ENCODE measurements at places on chromosomes 16 and 17.

GRCh38 chr16:56603589-56603988 lies 4.8 kb upstream of the MT2A start:
- no peak for DNase-seq

DNA sequence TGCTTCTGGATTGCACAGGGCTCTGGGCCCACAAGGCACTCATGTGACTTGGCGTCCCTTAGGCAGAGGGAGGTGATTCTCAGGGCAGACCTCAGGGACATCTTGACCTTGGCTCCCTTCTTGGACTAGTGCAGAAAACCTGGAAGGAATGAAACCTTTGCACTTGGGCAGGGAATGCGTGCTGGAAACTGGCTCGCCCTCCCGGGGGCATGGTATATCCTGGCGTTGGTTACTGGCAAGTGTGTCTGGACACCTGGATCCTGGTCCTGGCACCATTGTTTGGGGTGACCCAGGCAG lies 63.5 kb upstream of the LGALS9 start:
- DNase-seq: no peak

DNA sequence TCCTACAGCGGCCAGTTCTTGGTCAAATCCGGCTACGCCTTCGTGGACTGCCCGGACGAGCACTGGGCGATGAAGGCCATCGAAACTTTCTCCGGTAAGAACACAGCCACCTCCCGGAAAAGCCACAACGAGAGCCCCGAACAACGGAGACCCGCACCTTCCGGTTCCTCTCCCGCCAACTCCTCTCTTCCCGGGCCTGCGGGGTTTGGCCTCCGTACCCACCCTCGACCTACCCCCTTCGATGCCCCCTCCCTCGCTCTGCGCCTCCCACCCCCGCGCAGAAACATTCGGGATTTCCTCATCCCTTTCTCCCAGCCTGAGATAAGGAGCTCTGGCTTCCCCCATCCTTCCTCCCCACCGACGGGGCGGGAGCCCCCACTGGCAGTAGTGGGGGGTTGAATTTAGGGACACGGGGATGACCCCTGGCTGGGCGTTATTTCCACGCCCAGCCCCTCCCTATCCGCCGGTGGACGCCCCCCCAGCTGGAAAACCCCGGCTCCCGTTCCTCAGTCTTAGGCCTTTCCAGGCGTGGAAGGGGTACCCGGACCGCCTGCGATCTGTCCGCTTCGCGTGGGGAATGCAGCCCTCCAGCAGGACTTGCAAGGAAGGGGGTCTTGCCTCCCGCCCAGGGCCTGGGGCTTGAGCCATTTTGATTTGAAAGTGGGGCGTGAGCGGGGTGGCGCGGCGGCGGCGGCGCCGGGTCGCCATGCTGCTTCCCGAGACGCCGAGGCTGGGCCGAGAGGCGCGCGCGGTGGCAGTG lies 822 bp downstream of the IGF2BP1 start:
- DNase-seq: no peak

DNA sequence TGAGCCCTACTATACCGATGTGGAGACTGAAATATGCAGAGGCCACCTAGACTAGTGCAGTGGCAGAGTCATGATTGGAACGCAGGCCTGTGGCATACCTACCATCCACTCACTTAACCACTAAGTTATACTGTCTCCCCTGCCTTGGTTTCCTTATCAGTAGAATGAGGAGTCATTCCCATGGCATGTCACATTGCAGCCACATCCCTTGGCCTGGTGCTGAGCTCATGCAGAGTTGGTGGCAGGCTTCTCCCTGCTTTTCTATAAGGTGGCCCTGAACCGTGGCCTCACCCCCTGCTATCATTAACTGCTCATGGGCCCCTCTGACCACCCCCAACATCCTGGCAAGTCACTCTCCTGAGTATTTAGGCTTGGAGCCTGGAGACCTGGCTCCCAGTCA lies 212.5 kb downstream of the KATNIP start:
- no peak for DNase-seq

- DNase-seq: no peak
Observed at GRCh38 chr17:38341035-38341721, 2.6 kb downstream of the GPR179 start.

DNA sequence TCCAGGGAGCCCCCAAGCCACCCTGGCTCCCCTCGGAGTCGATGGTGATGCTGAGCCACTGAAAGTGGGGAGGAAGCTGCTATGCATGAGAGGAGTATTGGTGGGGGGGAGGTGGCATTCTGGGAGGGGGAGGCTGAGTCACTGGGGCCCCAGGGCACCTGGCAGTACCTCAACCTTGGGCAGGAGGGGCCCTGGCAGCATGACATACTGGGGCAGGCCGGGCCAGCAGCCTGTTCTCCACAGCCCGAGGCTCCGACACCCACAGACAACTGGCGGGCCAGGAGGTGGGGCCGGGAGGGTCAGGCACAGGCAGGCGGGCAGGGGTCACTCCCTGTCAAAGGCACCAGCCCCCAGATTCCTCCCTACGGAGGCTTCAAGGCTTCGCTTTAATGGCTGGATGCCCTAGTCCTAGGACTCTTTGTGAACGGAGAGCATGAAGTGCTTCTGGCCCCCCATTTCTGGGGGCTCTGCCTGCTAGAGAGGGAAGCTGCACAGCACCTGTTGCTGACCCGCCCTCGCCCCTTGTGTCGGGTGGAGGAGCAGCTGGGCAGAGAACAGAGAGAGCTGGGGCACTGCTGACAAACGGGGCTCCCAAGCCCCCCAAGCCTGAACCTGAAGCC lies 928 bp downstream of the CASKIN2 start:
- no peak for DNase-seq

DNA sequence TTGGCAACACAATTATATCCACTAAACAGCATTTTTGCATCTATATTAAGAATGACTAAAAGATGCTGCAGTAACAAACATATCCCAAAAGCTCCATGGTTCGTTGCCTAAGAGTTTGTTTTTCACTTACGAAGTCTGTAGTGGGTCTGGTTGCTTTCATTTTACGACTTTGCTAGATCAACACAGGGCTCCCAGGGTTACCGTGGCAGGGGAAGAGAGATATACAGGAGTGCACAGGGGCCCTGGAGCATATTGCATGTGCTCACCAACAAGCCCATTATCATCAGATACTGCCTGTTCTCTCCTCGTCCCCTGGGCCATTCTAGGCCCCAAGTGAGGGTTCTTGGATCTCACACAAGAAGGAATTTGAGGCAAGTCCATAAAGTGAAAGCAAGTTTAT lies 3.1 kb upstream of the MMP2 start:
- no peak for DNase-seq

GRCh38 chr16:28057949-28058348 lies 5.6 kb downstream of the GSG1L start:
- DNase-seq: no peak

GRCh38 chr17:59121901-59122480 lies 15.3 kb upstream of the TRIM37 start:
- DNase-seq: no peak

DNA sequence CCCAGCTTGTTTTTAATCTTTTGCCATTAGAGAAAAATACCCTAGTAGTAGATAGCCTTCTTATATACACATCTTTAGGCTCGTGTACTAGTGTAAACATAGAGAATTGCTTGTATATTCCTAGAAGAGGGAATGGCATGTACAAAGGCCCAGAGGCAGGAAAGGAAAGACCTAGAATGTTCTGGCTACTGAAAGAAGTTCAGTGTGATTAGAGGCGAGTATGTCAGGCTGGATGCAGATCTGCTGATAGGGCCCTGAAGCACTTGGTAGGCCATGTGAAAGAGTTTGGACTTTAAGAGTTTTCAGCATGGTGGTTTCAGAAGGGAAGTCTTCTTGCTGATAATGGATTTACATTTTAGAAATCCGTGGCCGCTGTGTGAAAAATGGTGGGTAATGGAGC lies 17.4 kb downstream of the CTCF start:
- DNase-seq: no peak

- no peak for DNase-seq
Observed at GRCh38 chr17:60493847-60494321, 32.2 kb downstream of the APPBP2 start.

DNA sequence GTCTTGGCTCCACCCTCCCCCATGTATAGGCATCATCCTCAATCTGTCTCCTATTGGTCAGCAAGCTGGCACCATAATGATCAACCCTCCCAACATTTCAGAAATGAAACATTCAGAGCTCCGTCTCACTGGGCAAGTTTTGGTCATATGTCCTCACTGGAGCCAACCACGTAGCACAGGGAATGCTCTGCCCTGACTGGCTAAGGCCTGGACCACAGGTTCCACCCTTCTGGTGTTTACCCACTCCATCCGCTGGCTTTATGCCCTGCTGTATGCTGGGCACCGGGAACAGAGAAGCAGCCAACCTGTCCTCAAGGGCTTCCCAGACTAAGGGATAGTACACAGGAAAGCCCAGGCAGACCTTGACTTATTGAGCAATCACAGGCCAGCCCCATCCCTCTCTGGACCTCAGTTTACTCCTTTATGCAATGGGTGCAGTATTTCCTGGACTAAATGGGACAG lies 20.5 kb downstream of the MYO15A start:
- no peak for DNase-seq

DNA sequence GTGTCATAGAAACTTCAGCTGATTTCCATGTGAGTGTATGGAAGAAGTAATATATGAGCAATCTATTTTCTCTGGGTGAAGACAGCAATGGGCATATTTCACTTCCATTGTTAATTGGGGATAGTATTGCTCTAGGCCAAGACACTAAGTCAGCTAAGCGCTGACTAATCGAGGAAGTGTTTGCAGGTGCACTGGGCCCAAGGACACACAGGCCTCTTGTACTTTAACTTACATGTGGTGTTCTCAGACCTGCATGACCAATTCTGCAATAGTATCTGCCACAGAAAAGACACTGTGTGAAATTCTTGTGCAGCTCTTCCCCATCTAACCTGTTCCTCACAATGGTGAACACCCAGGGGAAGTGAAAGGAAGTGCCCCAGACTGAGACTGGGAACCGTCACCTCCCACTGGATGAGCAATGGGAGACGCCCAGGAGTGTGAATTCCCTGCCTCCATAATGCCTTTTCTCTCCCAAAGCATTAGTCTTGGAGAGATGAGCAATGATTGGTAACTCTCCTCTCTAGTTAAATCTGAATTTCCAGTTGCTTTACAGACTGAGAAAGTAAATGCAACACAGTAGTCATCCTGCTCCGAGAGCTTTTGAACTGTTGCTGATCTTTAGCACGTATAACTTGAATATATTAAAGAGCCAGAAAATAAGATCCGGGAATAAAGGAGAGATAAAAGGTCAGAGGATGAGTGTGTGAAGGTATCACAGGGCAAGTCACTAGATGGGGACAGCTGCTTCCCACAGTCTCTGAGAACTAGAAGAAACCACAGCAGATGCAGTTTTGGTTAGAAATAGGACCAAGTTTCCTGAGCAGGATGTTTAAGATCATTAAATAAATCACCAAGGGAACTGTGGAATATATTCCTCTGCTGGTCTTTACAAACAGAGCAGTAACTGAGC lies 82.6 kb downstream of the CDK5R1 start:
- DNase-seq: no peak

DNA sequence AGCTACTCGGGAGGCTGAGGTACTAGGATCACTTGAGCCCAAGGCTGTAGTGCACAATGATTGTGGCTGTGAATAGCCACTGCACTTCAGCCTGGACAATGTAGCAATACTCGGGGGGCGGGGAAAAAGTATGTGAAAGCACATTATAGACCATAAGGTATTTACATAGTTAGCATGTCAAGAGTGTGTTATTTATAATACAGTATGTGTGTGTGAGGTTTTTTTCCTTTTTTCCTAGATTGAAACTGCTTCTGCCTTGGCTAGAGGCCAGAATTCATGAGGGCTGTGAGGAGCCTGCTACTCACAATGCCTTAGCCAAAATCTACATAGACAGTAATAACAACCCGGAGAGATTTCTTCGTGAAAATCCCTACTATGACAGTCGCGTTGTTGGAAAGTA lies 30.5 kb downstream of the PTRH2 start:
- DNase-seq: no peak

DNA sequence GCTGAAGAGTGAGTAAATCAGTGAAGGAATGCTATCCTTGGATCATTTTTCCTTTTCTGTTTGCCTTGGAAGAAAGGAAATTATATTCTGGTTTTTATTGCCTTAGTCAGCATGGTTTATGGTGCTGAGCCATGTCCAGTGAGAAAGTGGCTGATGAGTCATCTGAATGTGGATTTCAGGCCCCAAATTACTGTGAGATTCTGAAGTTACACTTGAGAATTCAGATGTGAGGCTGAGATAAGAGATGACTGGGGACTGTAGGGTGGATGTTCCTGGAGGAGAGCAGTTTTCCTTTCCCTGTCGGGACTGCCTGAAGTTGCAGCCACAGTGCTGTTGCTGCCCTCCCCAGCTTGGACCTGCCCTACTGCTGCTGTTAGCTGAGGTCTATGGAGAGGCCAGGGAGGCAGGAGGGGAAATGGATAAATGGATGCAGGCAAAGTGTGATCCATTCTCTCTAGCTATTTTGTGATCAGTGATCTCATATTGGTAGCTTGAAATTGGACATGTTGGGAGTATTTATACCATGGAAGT lies 4.2 kb upstream of the MAP3K14 start:
- peak; percentile 74 for DNase-seq

GRCh38 chr17:77927777-77928518 lies 30.6 kb upstream of the TNRC6C start:
- DNase-seq: no peak

GRCh38 chr16:84177741-84178073 lies 9.2 kb downstream of the TAF1C start:
- no peak for DNase-seq

DNA sequence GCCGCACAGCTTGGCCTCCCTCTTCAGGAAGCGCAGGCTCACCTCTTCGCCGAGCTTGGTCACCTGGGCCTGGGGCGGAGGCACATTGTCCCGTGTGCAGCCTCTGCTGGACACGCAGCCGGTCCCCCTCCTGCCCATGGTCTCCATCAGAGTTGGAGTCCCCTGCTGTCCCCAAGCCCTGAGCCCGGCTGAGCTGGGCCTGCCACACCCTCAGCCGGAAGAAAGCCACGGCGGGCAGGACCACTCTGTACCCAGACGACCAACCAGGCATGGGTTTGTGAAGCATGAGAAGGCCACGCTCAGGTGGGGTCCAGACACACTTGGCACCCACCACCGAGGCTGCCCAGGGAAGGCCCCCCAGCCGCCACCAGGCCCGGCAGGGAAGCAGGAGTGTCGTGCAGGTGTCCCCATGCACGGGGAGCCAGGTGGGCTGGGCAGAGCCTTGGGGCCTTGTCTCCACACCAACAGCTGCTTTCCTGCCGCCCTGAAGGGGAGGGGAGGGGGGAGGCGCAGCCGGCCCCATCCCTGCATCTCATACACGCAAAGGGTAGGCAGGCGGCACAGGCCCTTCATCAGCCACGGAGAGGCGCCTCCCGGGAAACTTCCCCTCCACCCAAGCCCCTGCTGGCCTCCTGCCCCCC lies 5.2 kb downstream of the CCDC154 start:
- DNase-seq: no peak

DNA sequence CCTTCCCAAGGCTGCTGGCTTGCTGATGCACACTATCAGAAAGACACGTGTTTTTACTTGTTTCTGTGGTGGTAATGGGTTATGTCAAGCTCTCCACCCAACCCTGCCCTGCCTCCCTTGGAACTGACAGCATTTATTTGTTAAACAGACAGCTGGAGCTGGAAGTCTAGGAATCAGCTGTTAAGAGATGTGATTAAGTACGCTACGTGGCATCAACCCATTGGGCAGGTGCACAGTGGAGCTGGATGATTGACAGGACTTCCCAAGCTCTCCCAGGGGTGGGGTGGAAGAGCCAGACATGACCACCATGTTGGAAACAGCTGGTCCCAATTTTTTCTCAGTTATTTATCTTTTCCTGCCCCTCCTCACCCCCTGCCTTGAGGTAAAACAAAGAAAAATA lies 49.4 kb downstream of the ADAMTS18 start:
- DNase-seq: no peak
